ENCODE measurements at places on chromosomes 13 and 19. TPM values are rescaled to one million over a fixed set of nuclear protein-coding genes. Genes with fewer than 3 reads are reported as not detected.

The VAV1 gene
- 1.5 TPM for polyA plus RNA-seq

The SCGB2B2 gene
- polyA plus RNA-seq = 1.1 TPM

DNA sequence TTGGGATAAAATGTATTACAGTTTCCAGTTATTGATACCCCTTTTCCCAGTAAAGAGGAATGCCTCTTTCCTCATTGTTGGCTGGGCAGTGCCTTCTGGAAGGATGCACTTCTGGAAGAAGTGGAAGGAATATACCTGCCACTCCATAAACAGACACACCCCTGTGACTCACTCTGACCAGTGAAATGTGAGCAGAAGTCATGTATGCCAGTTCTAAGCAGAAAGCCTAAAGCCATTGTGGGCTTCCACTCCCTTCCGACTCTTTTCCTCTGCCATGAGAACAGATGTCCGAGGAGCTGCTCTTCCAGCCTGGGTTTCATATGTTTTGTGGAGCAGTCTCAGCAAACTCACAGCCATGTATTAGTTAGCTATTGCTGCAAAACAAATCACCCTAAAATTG lies 166.1 kb upstream of the SERP2 start:
- DNase-seq = no peak

GRCh38 chr19:18929311-18929710 lies 9.8 kb downstream of the DDX49 start:
- DNase-seq = no peak

The MIDN gene
- polyA plus RNA-seq = 43.8 TPM
